A549 treated with RU486 at 1 μM for 4 hours (cell line): ENCODE measurements at places on chromosomes 16 and 17. TPM values are rescaled to one million over a fixed set of nuclear protein-coding genes. Genes with fewer than 3 reads are reported as not detected.

SLC16A6 gene
- total RNA-seq: 0.30 to 0.54 TPM (median 0.36 TPM) in 5 replicates

TP53TG3C gene
- 0.15 to 0.33 TPM (median 0.31 TPM) in 3 of 5 replicates, not detected in the others for total RNA-seq

P2RX5 gene
- total RNA-seq: 15.2 to 23.3 TPM (median 21.4 TPM) in 5 replicates

IGFALS gene
- total RNA-seq: 0.05 TPM in 1 of 5 replicates, not detected in the others

C1QTNF1 gene
- total RNA-seq: 35.7 to 47.9 TPM (median 37.7 TPM) in 5 replicates

PRAC1 gene
- total RNA-seq: not detected in 5 replicates

LPCAT2 gene
- total RNA-seq: 5.7 to 6.5 TPM (median 6.0 TPM) in 5 replicates

TBC1D3G gene
- 0.07 TPM in 1 of 5 replicates, not detected in the others for total RNA-seq

AURKB gene
- total RNA-seq: 146 to 164 TPM (median 159 TPM) in 5 replicates

DNASE1L2 gene
- 0.56 to 1.4 TPM (median 1.2 TPM) in 5 replicates for total RNA-seq

HBA1 gene
- 0.55 to 1.8 TPM (median 1.1 TPM) in 4 of 5 replicates, not detected in the other for total RNA-seq

CNTNAP1 gene
- 4.3 to 6.5 TPM (median 5.8 TPM) in 5 replicates for total RNA-seq

CDRT4 gene
- 0.61 to 1.5 TPM (median 0.86 TPM) in 5 replicates for total RNA-seq

NFATC3 gene
- total RNA-seq: 12.9 to 16.5 TPM (median 16.2 TPM) in 5 replicates

SMTNL2 gene
- 0.32 to 1.0 TPM (median 0.53 TPM) in 5 replicates for total RNA-seq

CYB561 gene
- total RNA-seq: 22.8 to 31.6 TPM (median 30.3 TPM) in 5 replicates

PRRT2 gene
- 0.30 to 0.66 TPM (median 0.47 TPM) in 5 replicates for total RNA-seq

MRPL58 gene
- total RNA-seq: 76.3 to 88.4 TPM (median 82.0 TPM) in 5 replicates

TGFB1I1 gene
- 36.6 to 57.9 TPM (median 44.1 TPM) in 5 replicates for total RNA-seq

UNC119 gene
- 25.1 to 32.6 TPM (median 29.0 TPM) in 5 replicates for total RNA-seq

G6PC1 gene
- total RNA-seq: not detected in 5 replicates

STAC2 gene
- total RNA-seq: 0.12 to 0.34 TPM (median 0.21 TPM) in 5 replicates

C17orf107 gene
- total RNA-seq: 0.15 to 0.35 TPM (median 0.30 TPM) in 5 replicates

LRRC46 gene
- 2.8 to 4.8 TPM (median 3.4 TPM) in 5 replicates for total RNA-seq

ABCA9 gene
- total RNA-seq: not detected in 5 replicates
